ENCODE measurements at places on chromosomes 6 and 20. TPM values are rescaled to one million over a fixed set of nuclear protein-coding genes. Genes with fewer than 3 reads are reported as not detected.

GRCh38 chr6:38871741-38872568 lies 156.8 kb downstream of the DNAH8 start:
- H3K36me3 ChIP-seq: no peaks in the 10 kb centered on the region
- no peaks in the 10 kb centered on the region for H3K4me1 ChIP-seq
- H3K27ac ChIP-seq: no peak overlapping the region
- peak; percentile 32 for DNase-seq
- H3K4me3 ChIP-seq: no peak overlapping the region

- no peak overlapping the region for H3K4me3 ChIP-seq
- H3K27me3 ChIP-seq: no peaks in the 10 kb centered on the region
- no peak overlapping the region for H3K27ac ChIP-seq
- no peaks in the 10 kb centered on the region for H3K4me1 ChIP-seq
- no peaks in the 10 kb centered on the region for H3K36me3 ChIP-seq
These were observed 326.7 kb downstream of the BCKDHB start for GRCh38 chr6:80433010-80433672.

GRCh38 chr6:157443066-157443800 lies 62.2 kb downstream of the ZDHHC14 start:
- no peak overlapping the region for H3K4me3 ChIP-seq
- no peaks in the 10 kb centered on the region for H3K27me3 ChIP-seq
- no peak overlapping the region for H3K27ac ChIP-seq
- H3K4me1 ChIP-seq: peaks cover 10% of the 10 kb centered on the region

- DNase-seq: no peak
- H3K27ac ChIP-seq: peak overlapping the region; percentile 61
- no peak overlapping the region for H3K4me3 ChIP-seq
These were observed 66.2 kb upstream of the SLC22A1 start for GRCh38 chr6:160055378-160055777.

DNA sequence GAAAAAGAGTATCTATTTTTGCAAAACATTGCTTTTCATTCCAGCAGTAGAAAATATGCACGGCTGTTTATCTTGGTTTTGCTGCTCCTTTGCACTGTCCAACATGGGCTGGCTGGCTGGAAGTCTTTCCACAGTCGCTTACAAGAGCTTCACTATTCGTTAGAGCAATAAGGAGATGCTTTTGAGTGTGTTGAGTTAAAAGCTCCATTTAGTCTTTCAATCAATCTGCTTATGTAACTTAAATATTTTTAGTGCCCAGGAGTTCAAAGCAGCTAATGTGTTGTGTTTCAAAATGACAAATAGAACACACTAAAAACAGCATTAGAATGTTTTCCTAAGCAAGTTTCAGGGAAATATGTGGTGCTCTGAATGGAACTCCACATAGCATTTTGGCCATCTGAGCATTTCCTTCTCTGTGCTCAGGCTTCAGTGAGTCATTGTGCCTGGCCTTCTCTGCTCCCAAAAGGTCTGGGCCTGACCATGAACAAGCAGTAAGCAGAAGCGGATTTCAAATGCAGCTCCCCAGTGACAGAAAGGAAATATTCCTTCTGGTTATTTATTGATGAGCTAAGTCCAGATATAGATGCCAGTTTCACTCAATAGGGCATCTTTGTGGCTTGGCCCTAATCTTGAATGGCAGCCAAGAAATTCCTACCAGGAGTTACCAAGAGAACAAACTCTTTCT lies 580.3 kb downstream of the TENT5A start:
- no peak overlapping the region for H3K4me3 ChIP-seq
- no peaks in the 10 kb centered on the region for H3K27me3 ChIP-seq
- DNase-seq: no peak
- H3K4me1 ChIP-seq: no peaks in the 10 kb centered on the region
- no peaks in the 10 kb centered on the region for H3K36me3 ChIP-seq
- peak overlapping the region; percentile 30 for H3K27ac ChIP-seq

GRCh38 chr20:32455901-32456701 lies 98.0 kb downstream of the ASXL1 start:
- no peaks in the 10 kb centered on the region for H3K27me3 ChIP-seq
- H3K27ac ChIP-seq: no peak overlapping the region
- peak; percentile 79 for DNase-seq
- peaks cover 18% of the 10 kb centered on the region for H3K4me1 ChIP-seq

- no peaks in the 10 kb centered on the region for H3K4me1 ChIP-seq
- H3K4me3 ChIP-seq: peak overlapping the region; percentile 21
- no peak overlapping the region for H3K27ac ChIP-seq
- no peaks in the 10 kb centered on the region for H3K36me3 ChIP-seq
- H3K27me3 ChIP-seq: no peaks in the 10 kb centered on the region
- DNase-seq: no peak
These were observed 3.1 kb downstream of the HLA-C start for GRCh38 chr6:31268836-31269235.

DNA sequence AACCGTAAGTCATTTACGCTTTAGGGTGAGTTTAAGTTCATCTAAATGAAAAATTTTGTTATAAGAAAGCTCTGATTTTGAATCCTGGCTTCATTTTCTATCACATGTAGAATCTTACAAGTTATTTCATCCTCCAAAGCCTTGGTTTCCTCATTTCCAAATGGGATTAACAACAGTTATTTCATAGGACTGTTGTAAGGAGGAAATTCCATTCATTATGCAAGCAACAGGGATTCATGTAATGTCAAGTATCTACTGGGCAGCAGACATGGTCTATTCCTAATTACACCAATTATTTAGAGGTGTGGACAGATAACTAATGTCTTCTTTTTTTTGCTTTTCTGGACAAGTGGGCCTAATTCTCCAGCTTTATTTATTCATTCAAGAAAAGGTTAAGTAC lies 154.0 kb downstream of the PDSS2 start:
- no peak for DNase-seq
- no peak overlapping the region for H3K4me3 ChIP-seq
- H3K27me3 ChIP-seq: no peaks in the 10 kb centered on the region
- H3K36me3 ChIP-seq: no peaks in the 10 kb centered on the region

- no peaks in the 10 kb centered on the region for H3K27me3 ChIP-seq
- no peak overlapping the region for H3K27ac ChIP-seq
- H3K36me3 ChIP-seq: peaks cover 5% of the 10 kb centered on the region
- DNase-seq: no peak
- H3K4me3 ChIP-seq: no peak overlapping the region
These were observed 22.7 kb upstream of the TRIM39 start for GRCh38 chr6:30304002-30304401.

DNA sequence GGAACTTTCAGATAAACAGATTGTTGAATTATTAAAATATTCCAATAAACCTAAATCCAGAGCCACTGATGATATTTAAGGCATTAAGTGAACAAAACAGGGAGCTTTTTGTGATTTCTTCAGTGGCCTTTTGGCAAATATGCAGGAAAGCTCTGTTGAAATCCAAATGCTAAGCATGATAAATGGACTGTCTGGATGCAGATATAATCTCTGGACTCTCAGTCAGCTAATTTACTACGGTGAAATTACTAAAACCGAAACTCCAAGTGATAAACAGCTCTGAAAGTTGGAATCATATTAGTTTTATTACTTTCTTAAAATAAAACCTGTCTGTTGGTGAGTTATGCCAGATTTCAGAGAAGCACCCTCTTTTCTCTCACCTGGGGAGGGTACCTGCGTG lies 120.3 kb downstream of the IMPG1 start:
- H3K27me3 ChIP-seq: no peaks in the 10 kb centered on the region
- no peak overlapping the region for H3K4me3 ChIP-seq
- no peaks in the 10 kb centered on the region for H3K4me1 ChIP-seq
- no peak overlapping the region for H3K27ac ChIP-seq
- DNase-seq: no peak
- H3K36me3 ChIP-seq: no peaks in the 10 kb centered on the region

GRCh38 chr6:130161683-130162404 lies 60.9 kb downstream of the SAMD3 start:
- H3K4me1 ChIP-seq: no peaks in the 10 kb centered on the region
- H3K27me3 ChIP-seq: no peaks in the 10 kb centered on the region
- peak overlapping the region; percentile 20 for H3K27ac ChIP-seq

DNA sequence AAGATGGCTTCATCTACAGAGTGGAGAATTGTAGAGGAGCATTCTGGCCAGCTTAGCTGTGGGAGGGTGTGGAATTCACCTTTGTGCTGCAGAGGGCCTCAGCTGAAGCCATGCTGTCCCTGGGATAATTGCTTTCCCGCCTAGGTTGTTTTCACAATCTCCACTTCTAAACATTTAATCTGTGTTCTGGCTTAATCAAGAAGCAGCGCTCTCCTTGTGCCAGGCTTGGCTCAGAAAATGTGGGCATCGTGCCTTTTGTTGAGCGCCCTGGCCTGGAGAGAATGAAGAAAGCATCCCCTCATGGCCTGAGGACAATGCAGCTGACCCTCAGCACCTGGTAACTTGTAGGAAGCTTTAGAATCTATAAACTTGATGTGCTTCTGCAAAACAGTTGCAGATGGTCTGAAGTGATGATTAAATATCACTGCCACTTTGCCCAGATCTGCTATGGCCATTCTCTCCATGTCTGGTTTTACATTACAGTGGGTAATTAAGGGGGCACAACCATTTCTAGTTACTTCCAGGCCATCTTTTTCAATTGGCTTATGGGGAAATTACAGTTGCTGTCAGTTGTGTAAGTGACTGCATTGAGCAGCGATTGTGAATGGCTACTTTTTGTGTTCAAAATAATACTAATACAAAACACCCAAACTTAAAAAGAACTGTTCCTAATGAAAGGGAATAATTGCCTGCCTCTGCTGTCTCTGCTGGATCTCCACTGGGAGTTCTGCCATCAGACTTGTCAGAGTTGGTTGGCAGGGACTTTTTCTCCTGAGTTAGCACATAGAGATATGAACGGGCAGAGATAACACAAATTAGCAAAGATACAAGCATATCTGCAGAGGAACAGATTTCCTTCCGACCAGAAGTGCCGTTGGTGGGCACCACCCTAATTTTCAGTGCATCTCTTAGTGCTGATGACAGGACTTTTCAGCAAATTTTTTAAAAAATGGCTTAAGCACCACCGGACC lies 18.4 kb downstream of the CTNNBL1 start:
- peaks cover 24% of the 10 kb centered on the region for H3K4me1 ChIP-seq
- H3K4me3 ChIP-seq: no peak overlapping the region
- no peak for DNase-seq
- no peaks in the 10 kb centered on the region for H3K36me3 ChIP-seq

DNA sequence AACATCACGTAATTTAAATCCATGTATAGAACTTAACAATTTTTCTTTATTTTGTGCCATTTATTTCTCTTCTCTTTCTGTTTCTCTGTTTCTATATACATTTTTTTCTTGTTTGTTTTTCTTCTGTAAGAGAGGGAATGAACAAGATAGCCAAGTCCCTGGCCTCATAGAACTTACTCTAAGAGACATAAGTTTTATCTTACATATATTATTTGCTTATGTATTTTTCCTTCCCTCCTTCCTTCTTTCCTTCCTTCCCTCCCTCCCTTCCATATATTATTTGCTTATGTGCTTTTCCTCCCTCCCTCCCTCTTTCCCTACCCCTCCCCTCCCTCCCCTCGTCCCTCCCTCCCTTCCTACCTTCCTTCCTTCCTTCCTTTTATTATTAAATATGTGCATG lies 13.0 kb downstream of the DOK5 start:
- H3K4me3 ChIP-seq: no peak overlapping the region
- H3K27me3 ChIP-seq: no peaks in the 10 kb centered on the region
- DNase-seq: no peak
- no peak overlapping the region for H3K27ac ChIP-seq
- H3K4me1 ChIP-seq: no peaks in the 10 kb centered on the region

DNA sequence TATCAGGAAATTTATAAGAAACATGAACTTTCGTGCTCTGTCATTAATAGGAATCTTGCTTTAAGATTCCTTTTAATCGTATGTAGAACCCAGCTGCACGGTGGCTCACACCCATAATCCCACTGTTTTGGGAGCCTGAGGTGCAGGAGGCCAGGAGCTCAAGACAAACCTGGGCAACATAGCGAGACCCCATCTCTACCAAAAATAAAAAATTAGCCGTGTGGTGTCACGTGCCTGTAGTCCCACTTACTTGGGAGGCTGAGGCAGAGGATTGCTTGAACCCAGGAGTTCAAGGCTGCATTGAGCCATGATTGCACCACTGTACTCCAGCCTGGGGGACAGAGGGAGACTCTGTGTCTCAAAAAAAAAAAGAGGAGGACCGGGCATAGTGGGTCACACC lies 7.4 kb downstream of the PTPRA start:
- peaks cover 18% of the 10 kb centered on the region for H3K4me1 ChIP-seq
- no peaks in the 10 kb centered on the region for H3K36me3 ChIP-seq
- no peak overlapping the region for H3K4me3 ChIP-seq
- H3K27me3 ChIP-seq: no peaks in the 10 kb centered on the region

DNA sequence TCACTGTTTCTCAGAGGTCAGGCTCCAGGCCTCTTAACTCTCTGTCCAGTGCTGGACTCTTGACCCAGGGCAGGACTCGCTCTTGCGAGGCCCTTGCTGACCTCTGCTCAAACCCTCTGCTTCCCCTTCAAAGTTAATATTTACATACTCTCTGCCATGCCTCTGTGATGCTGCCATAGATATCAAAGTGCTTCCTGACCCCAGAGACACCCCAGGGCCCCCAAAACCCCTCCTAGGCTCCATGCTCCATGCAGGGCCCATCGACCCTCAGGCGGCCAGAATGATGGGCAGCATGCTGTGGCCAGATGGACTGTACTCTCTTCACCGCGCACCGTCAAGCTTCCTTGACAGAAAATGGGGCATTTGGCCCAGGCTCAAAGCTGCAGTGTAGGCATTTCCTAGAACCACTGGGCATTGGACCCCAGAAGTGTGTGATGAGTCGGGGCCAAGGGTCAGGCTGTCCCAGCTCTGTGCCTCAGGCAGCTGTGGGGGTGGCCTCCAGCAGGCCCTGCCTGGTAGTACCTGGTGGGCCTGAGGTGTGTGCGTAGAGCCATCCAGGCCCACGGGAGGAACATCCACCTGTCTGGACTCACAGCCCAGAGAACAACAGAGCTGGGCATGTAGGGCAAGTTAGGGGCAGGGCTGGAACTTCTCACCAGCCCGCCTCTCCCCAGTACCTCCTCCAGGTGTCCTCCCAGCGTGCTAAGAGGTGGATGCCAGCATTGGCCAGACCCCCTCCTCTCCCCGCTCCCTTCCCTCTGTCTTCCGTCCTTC lies 142.8 kb downstream of the VEGFA start:
- H3K4me3 ChIP-seq: no peak overlapping the region
- H3K36me3 ChIP-seq: no peaks in the 10 kb centered on the region
- H3K27ac ChIP-seq: no peak overlapping the region
- peaks cover 6% of the 10 kb centered on the region for H3K4me1 ChIP-seq
- DNase-seq: no peak

GRCh38 chr20:11844691-11845090 lies 73.0 kb upstream of the BTBD3 start:
- H3K27ac ChIP-seq: no peak overlapping the region
- no peaks in the 10 kb centered on the region for H3K36me3 ChIP-seq
- H3K4me1 ChIP-seq: no peaks in the 10 kb centered on the region
- H3K4me3 ChIP-seq: no peak overlapping the region
- no peaks in the 10 kb centered on the region for H3K27me3 ChIP-seq

BTN1A1 gene
- total RNA-seq: not detected

FNDC1 gene
- 1.0 TPM for total RNA-seq

PNPLA1 gene
- not detected for total RNA-seq

SLC24A3 gene
- 10.8 TPM for total RNA-seq
